Astrocyte of the cerebellum (primary cell): ENCODE measurements at places on chromosomes 5 and 9.

DNA sequence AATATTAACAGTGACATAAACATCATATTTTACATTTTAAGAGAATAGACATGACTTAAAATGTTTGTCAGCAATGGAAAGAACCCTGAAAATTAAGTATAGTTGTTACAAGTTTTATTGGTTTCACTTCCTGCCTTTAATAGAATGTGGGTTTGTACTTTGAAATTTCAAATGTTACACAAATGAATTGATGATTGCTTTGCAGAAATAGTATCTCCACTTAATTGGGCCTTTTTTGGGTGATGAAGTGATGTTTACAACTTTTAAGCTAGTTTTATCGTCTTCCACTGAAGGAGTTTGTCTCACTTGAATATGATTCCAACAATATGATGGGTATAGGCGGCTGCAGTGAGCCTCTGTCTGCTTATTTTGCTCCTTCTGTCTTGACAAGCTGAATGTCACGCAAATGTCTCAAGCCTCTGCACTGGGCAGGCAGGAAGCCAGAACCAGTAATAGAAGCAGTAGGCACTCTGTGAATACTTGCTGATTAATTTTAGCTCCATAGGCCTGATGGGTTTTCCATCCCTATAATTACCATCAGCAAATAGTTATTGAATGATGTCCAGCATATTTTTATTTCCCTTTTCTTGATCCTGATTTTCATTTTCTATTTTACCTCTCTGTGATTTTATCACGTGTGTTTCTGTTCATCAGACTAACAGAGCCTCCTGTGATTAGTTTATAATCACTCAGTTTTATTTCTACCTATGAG lies 10.6 kb upstream of the NR3C1 start:
- no peak for DNase-seq

DNA sequence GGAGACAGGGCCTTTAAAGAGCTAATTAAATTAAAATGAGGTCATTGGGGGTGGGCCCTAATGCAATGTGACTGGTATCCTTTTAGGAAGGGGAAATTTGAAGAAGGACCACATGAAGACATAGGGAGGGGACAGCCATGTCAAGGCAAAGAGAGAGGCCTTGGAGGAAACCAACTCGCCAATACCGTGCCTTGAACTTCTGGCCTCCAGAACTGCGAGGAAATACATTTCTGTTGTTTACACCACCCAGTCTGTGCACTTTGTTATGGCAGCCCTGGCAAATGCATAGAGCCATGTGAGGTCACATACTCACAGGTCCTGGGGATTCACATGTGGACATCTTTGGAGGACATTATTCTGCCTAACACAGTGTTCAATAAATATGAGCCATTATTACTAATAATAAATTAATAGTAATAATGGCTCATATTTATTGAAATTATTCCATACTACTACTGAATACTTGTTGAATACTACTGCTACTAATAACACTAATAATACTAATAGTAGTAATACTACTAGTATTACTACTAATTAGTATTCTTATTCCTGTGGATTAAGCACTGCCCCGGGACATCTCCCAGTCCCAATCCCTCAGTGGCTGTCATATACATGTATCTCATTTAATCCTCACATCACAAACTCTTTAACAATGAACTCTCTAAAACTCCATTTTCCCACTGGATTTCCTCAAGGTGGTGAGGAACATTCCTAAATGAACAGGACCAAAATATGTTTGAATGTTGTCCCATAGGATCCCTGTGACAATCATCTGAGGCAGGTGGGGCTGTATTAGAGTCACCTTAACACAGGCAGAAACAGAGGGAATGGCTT lies 8.4 kb downstream of the TRAF1 start:
- no peak for DNase-seq

- no peak for DNase-seq
Observed at GRCh38 chr5:137564398-137564961, 65.4 kb upstream of the SPOCK1 start.

DNA sequence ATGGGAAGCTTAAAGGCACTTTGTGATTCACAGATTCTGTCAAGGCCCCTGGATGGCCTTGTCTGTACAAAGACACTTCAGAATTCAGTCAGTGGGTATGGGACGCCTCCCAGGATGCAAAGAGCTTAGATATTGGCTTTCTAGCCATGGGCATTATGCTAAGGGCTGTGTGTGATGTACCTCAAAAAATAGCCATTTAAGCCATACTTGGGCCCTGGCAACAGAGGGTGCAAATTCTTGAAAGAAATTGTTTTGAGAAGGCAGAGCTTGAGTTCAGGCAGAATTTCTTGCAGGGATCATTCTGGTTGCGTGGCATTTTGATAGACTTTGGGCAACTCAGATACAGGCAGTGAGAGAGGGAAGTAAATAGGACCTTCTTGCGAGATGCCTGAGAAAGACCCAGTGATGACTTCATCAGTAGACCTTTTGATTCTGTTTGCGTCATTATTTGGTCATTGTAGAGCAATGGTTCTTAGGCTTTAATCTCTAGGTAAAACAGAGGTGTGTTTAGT lies 3.9 kb downstream of the CYFIP2 start:
- DNase-seq: no peak

DNA sequence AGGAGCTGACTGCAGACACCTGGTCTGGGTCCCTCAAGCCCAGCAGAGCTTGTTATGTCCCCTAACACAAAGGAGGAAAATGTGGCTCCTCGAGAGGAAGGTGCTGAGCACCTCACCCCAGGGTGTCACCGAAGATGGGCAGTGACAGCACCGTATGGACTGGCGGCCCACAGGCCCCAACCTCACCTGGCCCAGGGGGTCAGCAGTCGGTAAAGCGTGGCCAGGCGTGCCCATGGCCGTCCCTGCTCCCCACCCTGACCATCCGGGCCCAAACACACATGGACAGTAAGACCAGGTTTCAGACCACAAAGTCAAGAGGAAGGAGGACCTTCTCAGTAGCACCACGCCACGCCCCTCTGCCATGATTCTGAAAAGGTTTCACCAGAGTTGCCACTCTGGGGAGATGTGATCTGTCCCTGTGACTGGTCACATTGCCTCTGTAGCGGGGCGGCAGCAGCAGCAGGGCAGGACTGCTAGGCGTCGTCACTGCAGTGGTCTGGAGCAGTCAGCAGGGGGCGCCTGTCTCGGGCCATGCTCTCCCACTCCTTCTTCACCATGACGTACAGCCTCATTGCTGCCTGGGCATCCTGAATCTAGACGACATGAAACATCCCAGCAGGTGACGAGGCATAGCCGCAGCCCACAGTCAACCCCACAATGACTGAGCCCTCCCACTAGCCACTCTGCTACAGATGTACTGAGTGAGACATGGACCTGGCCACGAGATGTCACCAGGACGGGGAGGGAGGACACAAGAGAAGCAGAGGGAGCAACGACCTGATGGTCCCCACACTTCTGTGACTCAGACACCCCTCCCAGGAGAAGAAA lies 11.1 kb downstream of the REXO4 start:
- peak; percentile 49 for DNase-seq

GRCh38 chr9:134406366-134407120 lies 80.3 kb downstream of the RXRA start:
- no peak for DNase-seq

- no peak for DNase-seq
Observed at GRCh38 chr9:129235041-129235930, 57.2 kb upstream of the IER5L start.

DNA sequence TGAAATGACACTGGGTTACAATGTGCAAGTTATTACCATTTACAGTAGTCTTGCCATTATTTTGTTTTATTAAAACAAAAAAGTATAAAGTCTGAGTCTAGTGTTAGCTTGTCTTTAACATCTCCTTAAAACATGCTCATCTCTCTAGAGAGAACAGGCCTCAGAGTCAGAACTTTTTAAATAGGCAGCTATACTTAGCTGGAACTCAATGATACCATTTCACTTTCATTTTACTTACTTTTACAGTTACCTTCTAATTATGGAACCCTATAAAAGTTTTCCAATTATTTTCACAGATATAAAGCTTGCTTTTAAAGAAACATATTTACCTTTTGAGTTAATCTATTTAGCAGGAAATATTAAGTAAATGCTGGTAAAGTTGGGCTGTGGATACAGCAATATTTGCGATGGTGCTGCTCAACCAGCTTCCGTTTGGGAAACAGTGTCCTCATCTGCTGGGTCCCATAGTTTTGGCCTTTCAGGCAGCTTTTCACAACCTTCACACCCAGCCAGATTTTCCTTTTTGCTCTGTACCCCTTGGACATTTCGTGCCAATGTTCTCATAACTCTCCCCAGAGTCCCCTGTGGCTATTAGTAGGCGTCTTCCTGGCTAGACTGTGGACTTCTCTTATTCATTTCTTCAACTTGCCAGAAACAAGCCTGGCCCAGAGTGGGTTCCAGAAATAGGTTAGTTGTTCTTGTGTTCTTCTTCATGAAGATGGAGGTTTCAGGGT lies 36.3 kb upstream of the UBTD2 start:
- DNase-seq: no peak

- DNase-seq: peak; percentile 32
Observed at GRCh38 chr5:89457411-89458331, 574.7 kb upstream of the MEF2C start.

- no peak for DNase-seq
Observed at GRCh38 chr9:135272608-135273007, 185.1 kb downstream of the OLFM1 start.
